ENCODE measurements at places on chromosomes 4 and X.

DNA sequence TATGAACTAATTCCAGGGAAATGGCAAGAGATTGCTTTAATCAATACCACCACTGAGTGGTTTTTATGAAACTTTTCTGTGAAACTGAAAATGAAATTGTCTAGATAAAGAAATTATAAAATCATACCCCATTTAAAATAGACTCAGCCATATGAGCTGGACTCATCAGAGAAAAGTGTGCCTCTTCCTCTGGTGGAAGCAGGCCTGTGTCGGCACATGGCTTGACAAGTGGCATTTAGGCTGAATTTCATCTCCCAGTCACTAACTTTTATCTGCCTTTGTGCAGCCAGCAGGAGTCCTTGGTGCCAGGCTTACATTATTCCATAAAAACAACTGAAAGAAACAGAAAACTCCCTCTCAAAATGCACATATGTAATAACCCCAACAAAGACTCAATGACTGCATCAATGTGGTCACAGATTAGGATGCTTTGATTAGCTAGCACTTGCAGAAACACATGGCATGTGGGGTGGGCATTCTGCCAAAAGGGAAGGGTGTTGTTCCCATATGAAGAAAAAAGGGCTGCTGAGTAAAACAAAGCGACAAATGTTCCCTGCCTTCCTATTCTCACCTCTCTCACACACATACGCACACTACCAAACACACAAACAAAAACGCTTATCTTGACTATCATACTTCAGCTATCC is 232.3 kb downstream of the PABPC4L start:
- no peak for DNase-seq

- no peak for DNase-seq
Observed at GRCh38 chr4:153790500-153790865, 1.6 kb upstream of the SFRP2 start.

DNA sequence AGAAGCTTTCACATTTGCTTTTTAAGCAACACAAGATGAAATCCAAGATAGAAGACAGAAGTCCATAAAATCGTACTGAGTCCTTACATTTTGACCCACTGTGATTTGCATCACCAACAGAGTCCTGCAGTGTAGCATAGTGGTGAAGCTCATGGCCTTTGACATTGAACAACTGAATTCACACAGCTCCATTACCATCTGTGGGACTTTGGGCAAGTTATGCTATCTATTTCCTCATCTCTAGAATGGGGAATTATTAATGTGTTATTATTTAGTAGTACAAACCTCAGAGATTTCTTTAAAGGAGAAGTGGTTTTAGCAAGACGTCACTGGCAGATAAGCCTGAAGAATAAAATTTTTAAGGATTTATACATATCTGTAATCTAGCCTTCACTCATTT is 10.7 kb downstream of the GPRIN3 start:
- DNase-seq: no peak

DNA sequence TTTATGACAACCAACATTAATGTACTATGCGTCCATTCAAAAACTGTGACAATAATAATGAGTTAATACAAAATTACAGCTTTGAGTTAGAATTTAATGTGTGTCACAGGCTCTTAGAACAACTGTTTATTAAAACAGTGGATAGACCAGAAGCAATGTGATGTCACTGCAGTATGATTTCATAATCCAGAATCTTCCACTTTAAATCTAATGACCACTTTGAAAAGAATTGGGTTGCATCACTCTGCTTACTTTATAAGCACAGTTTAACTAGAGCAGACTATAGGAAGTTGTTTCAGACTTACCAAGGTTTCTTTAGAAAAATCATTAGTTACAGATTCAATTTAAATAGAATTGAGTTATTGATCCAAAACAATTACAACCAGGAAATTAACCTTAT is 758.5 kb downstream of the KCTD8 start:
- no peak for DNase-seq

- DNase-seq: no peak
Observed at GRCh38 chr4:8039290-8039689, 99.6 kb upstream of the AFAP1 start.

DNA sequence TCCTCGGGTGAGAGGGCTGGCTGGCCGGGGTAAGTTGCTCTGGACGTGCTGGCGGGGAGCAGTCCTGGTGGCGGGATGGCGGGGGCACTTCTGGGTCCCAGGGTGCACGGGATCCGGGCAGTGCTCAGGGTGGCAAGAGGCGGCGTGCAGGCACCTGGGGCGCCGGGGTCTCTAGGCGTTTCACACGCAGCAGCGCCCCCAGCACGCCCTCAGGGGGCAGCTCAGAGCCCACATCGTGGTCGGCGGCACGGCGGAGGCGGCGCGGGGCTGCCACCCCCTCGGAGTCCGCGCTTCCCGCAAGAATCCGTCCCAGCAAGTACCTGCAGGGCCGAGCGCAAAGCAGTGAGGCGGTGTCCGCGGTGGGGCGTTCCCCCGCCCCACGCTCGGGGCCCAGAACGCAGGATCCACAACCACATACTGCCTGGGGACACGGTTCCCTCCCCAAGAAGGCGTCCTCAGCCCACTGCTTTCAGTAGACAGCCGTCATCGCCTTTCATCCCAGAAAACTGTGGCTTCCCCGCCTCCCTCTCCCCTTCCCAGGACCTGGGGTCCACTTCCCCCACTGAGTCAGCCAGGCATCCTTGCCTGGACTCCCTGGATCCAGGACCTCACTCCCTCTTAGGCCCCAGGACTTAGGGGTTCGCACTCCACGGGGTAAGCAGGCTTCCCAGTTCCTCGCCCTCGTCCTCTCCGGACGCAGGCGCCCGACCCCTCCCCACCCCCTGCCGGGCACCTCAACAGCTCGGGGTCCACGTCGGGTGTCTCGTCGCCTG is 4.1 kb downstream of the PCSK1N start:
- DNase-seq: no peak

GRCh38 chr4:145799223-145799622 is 119.3 kb downstream of the C4orf51 start:
- DNase-seq: no peak

GRCh38 chrX:26557691-26558321 is 341.8 kb downstream of the MAGEB5 start:
- DNase-seq: no peak

DNA sequence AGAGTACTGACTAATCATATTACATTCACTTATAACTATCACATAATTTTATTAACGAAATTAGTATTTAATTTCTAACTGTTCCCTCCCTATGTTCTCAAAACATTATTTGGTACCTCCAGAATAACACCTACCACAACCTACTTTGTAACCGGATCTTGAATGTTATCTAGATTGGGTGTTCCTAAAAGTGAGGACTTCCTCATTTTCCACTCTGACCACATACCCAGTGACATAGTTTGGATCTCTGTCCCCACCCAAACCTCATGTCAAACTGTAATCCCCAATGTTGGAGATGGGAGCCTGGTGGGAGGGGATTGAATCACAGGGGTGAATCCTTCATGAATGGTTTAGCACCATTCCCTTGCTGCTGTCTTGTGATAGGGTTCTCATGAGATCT is 21.8 kb downstream of the NR3C2 start:
- DNase-seq: no peak

DNA sequence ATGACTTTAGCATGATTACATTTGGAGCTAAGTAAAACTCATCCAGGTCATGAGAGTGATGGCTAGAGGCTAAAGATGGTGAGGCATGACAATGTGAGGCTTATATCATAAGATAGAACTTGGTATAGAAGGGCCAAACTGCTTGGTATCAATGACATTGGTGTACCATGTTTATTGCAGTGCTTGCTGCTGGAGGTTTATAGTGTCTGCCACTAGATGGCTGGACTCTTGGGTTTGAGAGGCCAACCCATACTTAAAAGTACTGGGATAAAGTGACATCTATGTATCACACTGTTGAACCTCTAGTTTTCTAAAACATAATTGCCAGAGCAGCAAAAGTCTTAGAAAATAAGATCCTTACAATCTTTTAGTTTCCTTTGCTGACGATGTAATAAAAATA is 83.0 kb upstream of the TACR3 start:
- no peak for DNase-seq

GRCh38 chrX:21657318-21658151 is 595 bp downstream of the KLHL34 start:
- no peak for DNase-seq

DNA sequence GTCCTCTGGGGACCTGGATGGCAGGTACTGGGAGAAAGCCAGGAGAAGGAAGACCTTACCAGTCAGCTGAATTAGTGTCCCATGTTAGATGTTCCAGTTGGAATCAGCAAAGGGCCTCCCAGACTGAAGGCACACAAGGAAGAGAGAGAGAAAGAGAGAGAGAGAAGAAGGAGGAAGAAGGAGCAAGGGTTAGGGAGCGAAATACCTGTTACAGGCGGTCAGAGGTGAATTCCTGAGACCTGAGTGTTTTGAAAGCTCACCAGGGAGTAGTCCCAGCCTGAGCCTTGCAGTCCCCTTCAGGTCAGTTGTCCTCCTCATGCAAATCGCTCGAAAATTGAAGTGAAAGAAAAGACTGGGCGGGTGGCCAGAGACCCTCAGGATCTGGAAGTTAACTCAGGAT is 60.3 kb downstream of the USP11 start:
- DNase-seq: no peak

DNA sequence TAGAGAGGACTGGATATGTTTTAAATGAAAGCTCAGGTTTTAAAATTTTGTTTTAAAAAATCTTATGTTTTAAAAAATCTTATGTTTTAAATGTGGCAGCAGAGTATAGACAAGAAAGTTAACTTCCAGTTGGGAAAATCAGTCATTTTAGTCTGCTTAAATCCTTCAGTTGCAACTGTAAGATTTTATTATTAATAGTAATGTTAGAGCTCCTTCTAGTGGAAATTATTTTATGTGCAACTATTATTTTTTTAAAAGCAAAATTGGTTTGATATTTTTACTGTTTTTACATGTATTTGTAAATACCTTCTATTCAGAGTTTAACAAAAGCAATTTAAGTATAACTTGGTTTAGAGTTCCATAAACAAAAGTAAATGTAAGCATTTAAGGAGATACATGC is 8.5 kb upstream of the NUDT6 start:
- DNase-seq: no peak

DNA sequence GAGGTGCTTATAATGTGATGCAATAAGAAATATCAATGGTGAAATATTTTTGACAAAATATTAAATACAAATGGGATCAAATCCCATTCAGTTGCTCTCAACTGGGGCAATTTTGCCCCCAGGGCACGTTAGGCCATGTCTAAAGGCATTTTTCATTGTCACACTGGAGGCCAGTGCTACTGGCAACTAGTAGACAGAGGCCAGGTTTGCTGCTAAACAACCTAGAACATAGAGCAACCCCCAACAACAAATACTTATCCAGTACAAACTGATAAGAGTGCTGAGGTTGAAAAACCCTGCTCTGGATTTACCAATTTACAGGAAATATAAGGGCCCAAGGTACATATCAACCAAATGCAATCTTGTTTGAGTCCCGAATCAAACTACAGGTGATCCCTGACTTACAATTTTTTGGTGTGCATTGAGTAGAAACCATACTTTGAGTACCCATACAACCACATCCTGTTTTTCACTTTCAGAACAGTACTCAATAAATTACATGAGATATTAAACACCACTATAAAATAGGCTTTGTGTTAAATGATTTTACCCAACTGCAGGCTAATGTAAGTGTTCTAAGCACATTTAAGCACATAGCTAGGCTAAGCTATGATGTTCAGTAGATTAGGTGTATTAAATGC is 237.5 kb downstream of the HNRNPD start:
- no peak for DNase-seq

DNA sequence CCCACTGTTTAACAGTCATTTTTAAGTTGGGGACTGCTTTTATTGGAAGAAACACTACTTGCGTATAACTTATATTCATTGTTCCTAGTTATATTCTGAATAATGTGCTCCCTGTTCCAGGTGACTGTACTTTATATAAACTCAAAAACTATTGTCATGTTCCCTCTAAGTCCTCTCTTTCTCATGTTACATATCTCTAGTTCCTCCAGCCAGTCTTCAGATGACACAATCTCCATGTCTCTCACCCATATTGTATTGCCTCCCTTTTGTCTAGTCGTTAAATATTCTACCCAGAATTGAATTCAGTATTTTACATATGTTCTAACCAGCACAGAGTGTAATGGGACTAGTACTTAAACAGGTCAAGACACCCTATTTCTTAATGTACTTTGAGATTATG is 5.3 kb downstream of the VAMP7 start:
- DNase-seq: no peak

DNA sequence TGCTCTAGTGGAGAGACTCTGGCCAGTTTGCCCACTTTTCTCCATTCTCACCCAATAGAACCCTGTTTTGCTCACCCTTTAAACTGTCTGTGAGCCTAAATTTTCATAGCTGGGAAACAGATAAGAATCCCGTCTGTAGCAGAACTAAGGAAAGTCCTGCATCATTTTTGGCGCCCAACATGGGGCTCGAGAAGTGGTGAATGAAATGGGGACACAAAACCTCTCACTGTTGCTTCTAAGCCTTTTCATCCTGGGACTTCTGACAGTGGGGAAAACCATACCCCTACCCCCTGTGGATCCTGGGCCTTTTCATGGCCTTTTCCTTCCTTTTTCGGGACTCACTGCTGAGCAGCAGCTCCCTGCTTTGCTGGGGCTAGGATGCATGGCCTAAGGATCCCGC is 189.9 kb downstream of the INPP4B start:
- DNase-seq: no peak

Data from activated CD4-positive, alpha-beta T cell treated with anti-CD3 and anti-CD28 coated beads for 1 hour (primary cell).